ENCODE measurements at places on chromosomes 1 and 21.

DNA sequence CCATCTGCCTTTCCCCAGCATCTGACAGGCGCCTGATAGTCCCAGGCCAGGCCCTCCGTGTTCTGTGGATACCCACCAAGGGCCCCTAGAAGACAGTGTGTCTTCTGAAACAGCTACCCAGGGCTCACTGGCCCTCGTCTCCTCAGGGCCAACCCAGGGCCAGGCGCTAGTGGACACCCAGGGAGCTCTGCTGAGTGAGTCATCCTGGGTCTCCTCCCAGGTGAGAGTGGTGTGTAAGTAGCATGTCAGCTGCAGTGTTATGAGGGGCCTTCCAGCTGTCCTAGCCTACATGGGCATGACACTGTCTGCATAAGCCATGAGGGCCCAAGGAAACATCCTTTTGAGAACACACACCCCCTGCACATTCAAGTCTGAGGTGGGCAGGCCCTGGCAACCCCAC is 36.7 kb downstream of the CHD5 start:
- DNase-seq: no peak

DNA sequence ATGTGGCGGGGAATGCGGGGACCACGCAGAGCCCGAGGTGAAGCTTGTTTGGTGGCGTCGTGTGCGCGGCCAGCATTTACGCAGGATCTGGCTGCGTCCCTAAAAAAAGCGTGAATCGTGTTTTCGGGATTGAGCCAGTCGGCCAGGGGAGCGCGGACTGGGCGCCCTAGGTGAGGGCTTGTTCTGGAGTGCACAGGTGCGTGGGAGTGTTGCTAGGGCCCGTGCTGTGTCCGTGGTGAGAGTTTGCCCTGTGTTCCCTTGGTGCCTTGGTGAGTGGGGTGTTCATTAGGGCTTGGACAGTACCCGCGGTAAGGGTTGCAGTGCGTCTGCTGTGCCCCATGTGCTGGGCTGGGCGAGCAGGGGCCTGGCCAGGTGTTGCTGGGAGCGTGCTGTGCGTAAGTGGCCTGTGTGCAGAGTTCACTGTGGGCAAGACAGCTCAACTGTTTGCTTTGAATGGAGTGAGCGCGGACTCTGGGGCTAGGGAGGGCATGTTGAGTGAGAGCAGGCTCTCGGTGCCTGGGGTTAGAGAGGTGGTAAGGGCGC is 673 bp downstream of the CD46 start:
- DNase-seq: no peak

GRCh38 chr1:195591917-195592672 is 1016.1 kb downstream of the KCNT2 start:
- no peak for DNase-seq

DNA sequence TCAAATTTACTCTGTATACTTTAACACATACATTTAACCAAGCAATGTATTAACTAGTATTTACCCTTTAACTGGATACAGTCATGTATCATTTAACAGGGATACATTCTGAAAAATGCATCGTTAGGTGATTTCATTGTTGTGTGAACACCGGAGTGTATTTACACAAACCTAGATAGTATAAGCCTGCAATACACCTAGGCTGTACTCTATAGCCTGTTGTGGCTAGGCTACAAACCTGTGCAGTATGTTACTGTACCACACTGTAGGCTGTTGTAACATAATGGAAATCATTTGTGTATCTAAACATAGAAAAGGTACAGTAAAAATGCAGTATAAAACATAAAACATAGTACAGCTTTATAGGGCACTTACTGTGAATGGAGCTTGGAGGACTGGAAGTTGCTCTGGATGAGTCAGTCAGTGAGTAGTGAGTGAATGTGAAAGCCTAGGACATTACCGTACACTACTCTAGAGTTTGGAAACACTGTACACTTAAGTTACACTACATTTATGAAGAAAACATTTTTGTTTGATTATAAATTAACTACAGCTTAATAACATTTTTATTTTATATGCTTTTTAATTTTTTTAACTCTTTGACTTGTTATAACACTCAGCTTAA is 21.3 kb downstream of the RGS4 start:
- DNase-seq: no peak

- DNase-seq: no peak
Observed at GRCh38 chr1:160658814-160659193, 12.0 kb upstream of the SLAMF1 start.

GRCh38 chr1:88609051-88609450 is 75.0 kb upstream of the PKN2 start:
- no peak for DNase-seq

DNA sequence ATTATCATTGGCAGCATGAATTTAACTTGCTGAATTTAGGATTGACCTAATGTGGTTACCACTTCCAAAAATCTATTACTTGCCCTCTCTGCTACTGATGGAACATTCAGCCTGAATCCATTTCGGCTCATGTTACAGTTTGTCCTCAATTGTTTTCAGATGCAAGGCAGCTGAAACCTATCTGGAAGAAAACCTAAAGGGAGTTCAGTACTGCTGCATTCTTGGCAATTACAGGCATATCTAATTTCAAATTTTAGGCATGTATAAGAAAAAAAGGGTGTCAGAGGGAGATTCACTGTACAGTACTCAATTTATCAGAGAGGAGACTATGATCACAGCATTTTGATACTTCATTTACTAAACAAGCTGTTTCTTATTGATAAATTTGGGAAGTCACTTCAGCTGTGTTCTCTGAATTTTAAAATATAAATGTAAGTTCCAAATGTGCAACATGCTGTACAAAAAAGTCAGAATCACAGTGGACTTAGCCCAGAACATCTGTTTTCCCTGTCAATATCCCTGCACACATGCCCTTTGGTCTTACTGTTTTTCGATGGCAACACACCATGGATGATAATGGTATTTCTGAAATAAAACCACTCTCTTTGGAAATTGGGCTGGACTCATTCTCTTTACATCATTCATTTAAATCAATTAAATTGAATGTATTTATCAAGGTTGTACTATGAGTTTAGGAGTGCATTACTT is 651.6 kb upstream of the ADGRL4 start:
- DNase-seq: no peak

DNA sequence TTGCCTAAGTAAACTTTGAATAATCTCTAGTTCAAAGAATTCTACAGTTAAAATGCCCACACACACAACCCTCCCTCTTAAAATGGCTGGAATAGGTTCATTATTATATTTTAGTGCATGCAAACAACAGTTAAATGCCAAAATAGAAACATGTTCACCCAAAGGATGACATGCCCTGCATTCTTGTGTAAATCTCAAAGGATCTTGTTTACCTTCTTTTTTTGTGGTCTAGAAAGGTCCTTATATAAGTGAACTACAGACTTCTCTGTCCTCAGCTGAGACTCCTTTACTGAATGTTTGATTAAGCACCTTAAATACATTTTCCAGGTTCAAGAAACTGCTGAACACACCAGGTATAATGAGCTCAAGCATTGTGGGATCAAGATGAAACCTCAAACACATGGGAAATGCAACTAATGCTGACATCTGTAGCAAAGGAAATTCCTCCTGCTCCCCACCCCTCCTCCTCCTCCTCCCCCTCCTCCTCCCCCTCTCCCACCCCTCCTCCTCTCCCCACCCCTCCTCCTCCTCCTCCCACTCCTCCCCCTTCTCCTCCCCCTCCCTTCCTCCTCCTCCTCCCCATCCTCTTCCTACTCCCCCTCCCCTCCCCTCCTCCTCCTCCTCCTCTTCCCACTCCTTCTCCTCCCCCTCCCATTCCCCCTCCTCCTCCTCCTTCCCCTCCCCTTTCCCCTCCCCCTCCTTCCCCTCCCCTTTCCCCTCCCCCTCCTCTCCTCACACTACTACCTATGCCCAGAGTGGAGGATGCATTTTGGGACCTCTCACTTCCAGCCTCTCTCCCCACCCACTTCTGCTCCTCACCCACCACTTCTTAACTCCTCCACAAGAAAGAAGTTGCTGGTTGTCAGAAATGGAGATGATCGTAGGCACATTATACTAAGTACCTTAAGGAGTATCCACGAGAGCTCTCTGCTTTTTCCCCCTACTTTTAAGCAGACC is 233.9 kb downstream of the MRPL39 start:
- no peak for DNase-seq

- no peak for DNase-seq
Observed at GRCh38 chr1:117685936-117686806, 80.3 kb downstream of the TENT5C start.

GRCh38 chr1:9108056-9108665 is 20.7 kb downstream of the GPR157 start:
- no peak for DNase-seq

GRCh38 chr1:226956942-226957713 is 17.0 kb downstream of the COQ8A start:
- DNase-seq: no peak

DNA sequence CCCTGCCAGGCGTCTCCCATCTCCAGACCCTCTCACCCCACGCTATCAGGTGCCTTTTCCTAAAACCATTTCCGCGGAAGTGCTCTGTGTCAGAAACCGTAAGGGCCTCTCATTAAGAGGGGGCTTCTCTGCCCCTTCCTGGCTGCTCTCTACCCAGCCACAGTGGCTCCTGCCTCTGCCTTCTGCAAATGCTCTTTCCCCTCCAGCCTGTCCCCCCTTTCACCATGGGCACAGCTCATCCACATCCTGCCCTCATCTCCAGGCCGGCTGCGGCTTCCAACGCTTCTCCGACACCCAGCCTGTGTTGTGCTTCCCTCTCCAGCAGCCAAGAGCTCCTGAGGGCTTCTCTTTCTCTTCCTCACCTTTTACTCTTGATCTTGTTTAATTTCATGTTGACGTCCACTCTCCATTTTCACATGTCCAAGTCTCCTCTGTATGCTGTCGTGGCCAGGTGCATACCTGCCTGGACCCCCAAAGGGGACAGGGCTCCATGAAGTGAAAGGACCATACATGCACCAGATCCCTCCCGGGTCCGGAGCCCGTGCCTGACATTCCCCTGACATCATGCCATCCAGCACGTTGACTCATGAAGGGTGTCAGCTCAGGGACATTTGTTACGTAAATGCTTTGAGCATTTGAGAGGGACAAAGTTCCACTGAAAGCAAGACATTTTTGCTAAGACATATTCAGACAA is 306.5 kb downstream of the AJAP1 start:
- no peak for DNase-seq

DNA sequence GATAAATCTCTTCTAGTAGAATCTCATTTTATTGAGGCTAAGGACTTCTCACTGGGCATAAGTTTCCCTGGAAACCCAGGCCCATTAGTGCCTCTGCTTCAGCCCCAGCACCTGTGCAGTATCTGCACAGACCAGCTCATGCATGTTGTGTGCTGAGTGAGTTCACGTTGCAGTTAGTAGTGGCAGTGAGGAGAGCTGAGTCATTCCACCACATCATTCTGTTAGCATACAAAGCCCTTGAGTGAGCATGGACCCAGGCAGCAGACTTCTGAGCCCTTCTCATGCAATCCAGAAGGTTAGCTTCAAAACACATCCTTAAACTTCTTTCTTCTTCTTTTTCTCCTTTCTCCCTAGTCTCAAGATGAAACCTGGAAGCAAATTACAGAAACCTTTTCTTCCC is 45.8 kb upstream of the NTPCR start:
- no peak for DNase-seq

DNA sequence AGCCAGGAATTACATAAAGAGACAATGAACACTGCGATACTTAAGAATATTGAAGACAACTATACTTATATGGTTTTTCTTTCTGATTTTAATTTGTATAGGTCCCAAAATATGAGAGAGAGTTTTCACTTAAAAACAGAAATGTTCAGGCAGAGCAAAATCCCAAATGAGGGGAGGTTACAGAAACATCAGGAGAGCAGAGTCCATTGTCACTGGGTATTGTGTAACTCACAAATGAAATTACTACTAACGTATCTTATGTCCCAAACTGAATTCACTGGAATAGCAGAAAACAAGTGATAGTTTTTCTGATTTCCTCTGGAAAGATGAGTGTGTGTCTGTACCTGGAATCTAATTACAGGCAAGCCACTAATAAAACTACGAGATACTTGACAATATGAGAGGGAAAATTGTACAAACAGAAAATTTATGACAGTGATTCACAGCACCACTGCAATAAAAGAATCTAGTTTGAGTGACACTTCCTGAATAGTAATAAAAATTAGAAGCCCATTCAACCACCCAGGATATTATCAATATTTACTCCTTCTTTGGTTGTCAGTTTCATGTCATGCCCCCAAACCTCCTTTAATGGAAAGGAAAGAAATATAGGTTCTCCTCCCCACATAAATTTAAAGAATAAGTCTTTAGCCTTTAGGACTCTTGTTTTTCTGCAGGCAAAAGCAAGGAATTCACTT is 522.6 kb downstream of the ADGRL2 start:
- no peak for DNase-seq

GRCh38 chr1:37862330-37862729 is 2.9 kb upstream of the MTF1 start:
- no peak for DNase-seq

DNA sequence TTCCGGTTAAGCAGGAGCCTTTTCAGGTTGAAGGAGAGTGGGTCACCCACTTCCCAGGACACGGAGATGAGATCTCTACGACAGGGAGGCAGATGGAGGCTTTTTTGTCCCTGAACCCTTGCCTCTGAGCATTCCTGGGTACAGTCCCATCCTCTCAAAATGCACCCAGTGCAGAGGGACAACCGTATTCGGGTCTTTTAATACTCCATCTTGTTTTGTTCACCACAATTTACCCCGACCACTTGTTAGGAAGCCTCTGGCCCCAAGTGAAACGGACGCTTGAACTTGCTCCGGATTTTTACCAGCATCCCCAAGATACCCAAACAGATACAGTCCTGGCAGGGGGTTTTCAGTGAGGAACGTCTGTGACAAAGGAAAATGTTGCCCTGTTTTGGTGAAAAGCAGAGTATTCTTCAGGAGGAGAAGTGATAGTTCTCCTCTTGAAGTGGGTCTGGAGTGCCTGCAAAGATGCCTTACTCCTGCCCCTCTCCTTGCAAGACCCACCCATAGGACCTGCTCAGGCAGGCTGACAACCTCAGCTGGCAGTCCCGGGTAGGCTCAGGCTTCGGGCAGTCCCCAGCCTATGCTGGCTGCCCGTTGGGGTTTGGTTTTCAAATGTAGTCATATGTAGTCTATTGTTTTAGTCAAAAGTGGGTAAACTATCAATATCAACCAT is 669 bp upstream of the ARL8A start:
- peak; percentile 44 for DNase-seq

DNA sequence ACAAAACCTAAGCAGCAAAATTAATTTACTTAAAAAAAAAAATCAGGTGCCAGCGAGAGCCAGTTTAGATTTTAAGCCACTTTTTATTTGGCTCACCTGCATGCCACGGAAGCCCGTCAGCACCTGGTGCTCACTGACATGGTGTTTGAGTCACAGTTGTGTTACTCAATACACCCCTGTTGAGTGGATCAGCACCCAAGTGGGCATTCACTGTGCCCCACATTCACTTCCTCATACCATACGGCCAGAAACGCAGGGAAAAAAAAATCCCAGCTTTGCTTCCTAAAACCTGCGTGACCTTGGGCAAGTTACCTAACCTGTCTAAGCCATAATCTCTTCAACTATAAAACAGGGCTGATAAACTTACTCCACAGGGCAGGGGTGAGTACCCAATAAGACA is 42.8 kb upstream of the SIM2 start:
- DNase-seq: no peak

GRCh38 chr21:45365608-45366241 is 39.2 kb upstream of the COL18A1 start:
- DNase-seq: no peak
